ENCODE measurements at places on chromosomes 2 and 18. TPM values are rescaled to one million over a fixed set of nuclear protein-coding genes. Genes with fewer than 3 reads are reported as not detected.

DNA sequence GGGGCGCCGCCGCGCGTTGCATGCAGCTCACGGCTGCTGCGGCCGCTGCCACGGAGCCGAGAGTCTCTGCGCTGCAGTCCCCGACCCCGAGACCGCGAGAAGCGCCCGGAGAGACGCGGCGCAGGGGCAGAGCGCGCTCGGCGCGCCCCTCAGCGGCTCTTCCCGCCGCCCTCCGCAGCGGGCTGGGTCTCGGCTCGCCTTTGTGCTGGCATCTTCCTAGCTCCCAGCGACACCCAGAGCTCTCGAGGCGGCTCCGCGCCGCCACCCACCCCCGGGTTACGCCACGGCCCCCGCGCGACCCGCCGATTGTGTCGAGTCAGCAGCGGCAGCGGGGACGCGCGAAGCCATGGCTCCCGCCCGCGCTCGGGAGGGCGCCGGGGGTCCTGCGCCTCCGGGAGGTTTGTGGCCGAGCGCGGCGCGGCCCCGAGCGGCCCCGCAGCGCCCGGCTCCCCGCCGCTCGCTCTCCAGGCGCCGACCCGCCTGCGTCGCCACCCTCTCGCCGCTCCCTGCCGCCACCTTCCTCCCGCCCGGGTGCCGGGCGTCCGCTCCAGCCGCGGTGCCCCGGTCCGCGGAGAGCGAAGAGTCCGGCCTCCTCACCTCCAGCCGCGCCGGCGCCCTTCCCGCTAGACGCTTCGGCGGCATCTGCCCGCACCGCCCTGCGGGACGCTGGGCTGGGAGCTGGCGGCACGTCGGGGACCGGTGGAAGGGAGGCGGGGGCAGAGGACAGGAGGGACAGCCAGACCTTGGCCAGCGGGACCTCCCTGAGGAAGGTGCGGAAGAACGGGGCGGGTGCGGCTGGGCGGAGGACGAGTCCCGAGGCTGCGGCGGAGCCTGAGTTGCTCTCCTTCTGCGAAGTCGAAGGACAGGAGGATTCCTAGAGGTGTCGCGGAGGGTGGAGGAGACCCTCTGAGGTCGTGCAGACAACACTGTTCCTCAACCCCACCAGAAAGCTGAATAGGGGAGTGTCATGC is 46.3 kb upstream of the CCDC150 start:
- DNase-seq: no peak

Gene REG3G
- total RNA-seq: not detected

DNA sequence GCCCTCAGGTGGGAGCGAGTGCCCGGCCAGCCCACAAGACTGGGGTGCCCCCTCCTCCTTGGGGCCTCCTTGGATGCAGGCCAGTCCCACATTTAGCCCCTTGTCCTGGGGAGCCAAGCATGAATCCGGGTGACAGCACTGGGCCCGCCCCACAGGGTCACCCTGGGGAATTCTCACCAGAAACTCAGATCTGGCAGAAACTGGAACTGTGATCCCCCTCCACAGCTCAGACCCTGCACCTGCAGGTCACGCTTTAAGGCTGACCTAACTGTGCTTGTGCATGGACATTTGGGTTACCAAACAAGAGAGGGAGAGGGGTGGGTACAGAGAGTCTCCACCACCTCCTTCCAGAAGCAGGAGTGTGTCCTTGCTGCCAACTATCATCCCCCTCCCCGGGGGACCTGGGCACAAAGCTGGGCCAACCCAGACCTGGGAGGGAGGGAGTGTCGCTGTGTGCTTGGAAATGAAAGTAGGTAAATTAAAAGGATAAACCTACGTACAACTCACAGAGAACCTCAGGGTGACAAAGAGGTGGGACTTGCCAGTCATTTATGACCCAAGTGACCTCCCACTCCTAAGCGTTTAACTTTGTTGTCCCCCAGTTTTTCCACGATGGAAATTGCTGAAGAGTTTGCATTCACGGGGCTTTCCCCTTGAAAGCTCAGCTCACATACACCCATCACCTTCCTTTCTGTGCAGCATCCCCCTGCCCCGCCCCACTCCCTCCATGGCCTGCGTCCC is 9.1 kb downstream of the ITM2C start:
- DNase-seq: no peak

GRCh38 chr2:10477443-10478297 is 29.5 kb upstream of the ODC1 start:
- DNase-seq: no peak

DNA sequence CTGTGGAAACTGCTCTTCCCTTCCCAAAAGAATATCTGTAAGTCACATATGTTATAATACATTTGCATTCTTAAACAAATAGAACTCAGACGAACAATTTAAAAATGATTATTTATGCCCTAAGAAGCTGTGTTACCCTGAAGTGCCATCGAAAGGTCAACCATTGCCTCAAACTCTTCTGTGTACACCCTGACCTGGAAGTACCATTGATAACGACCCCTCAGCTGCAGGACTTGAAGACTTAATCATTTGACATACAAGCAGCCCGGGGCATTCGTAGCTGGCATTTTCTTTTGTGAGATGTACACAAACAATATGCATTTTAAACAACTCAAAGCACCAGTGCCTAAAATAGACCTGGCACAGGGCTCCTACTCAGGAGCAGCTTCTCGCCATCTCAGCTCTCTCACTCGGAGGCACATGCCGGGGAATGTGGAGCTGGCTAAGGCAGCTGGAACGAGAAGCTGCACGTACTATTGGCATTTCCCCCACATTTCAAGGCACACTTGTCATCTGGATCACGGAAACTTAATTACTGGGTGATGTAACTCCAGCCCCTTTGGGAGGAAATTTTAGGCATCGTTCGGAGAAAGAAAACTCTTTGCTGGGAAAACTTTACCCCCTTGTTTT is 170.0 kb upstream of the GALNT5 start:
- DNase-seq: no peak

DNA sequence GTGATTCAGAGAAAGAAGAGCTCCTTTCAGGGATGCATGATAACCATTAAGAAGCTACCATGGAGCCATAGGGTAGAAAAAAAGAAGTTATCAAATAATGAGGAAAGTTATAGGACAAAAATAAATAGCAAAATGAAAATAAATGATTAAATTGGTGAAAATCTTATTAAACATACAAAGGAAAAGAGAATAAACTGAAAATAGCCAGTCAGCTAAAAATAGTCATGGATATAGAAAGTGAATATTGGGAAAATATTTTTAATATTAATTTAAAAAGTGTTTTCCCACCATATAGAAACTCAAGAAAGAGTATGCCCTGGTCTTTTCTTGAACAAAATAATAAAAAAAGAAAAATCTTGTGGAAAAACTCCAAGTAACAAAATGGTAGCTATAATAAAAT is 209.2 kb upstream of the CDH19 start:
- no peak for DNase-seq

DNA sequence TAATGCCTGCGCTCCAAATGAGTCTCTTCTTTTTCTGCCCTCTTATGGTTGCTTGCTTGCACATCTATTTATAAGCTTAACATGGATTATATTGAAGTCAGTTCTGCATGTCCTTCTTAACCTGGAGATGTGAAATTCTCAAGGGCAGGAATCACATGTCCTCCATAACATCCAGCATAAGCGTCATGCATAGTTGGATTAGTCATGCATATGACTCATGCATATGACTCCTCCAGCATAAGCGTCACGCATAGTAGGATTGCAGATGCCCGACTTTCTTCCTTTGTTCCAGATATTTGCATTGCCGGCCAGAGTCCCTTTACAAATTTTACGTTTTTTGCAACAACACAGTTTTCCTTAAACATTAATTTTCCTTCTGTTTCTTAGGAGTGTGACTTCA is 308.6 kb downstream of the TGIF1 start:
- no peak for DNase-seq

- no peak for DNase-seq
These were observed 34.2 kb upstream of the DAPL1 start for GRCh38 chr2:158760887-158761286.

Gene ST8SIA3
- total RNA-seq: not detected

Gene MALT1
- 48.6 TPM for total RNA-seq

All from esophagus squamous epithelium (tissue), 5 donors.